ENCODE measurements at places on chromosomes 16 and 17. TPM values are rescaled to one million over a fixed set of nuclear protein-coding genes. Genes with fewer than 3 reads are reported as not detected.
A peak's percentile ranks its signal among the peaks of the same experiment; 100 is the strongest.

DNA sequence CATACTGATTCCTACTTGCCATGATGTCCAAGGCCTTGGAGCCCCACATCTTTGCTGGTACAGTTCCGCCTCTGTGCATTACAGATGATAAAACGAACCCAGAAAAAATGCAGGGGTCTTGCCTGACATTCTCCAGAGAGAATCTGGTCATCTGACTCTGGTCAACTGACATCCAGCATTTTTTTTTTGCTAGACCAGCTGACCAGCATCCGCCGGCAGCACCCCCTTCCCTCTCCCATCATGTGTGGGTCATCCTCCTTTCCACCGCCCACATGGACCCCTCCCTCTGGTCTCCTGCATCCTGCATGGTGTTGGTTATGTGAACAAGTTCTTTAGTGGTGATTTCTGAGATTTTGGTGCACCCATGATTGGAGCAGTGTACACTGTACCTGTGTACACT is 47.1 kb downstream of the CDH1 start:
- no peak for DNase-seq

DNA sequence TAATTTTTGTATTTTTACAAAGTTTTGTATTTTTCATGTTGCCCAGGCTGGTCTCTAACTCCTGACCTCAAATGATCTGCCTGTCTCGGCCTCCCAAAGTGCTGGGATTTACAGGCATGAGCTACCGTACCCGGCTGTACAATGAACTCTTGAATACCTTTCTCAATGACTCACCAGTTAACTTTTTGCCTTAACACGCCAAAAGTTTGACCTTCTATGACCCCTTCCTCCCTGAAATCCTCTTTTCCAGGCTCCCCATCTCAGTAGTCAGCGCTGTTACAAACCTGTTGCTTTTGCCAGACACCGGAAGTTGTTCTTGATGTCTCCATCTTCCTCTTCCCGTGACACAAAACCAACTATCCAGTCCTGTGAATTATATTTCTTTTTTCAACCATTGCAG is 158.1 kb upstream of the ASIC2 start:
- no peak for DNase-seq

- DNase-seq = no peak
Observed at GRCh38 chr17:60094754-60095153, 16.0 kb upstream of the HEATR6 start.

DNA sequence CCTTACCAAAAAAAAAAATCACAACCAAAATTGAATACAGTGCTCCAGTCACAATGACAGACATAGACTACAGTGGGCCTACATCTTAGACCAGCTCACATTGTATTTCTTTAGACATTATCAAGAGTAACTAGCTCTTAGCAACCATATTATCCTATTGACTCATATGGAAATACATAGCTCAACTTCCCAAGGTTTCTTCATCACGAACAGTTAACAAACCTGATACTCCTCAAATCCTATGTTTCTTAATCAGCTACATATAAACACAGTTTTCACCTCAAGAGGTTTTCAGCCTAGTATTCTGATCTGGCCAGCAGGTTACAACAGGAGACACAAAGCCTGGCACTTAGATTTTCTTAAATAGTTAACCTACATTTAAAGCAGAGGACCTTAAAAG is 29.7 kb downstream of the CMC2 start:
- DNase-seq = no peak

- DNase-seq = no peak
Observed at GRCh38 chr16:2443555-2443954, 14.3 kb downstream of the CCNF start.

DNA sequence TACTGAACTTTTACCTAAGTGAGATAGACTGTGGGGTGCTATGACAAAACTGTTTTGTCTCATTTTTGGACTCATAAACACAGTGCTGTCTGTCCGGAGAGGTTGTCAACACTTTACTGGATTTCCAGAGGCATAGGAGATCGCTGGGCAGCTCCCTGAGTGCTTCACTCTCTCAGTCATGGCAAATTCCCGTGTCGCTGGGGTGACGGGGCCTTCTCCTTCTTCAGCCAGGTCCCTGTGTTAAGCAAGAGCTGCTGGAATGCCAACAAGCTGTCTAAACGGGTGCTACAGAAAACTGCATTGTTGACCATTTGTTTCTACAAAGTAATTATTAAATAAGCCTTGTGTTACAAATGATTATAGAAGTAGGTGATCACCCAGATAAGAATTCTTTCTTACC is 141.6 kb downstream of the DNAH9 start:
- no peak for DNase-seq

DNA sequence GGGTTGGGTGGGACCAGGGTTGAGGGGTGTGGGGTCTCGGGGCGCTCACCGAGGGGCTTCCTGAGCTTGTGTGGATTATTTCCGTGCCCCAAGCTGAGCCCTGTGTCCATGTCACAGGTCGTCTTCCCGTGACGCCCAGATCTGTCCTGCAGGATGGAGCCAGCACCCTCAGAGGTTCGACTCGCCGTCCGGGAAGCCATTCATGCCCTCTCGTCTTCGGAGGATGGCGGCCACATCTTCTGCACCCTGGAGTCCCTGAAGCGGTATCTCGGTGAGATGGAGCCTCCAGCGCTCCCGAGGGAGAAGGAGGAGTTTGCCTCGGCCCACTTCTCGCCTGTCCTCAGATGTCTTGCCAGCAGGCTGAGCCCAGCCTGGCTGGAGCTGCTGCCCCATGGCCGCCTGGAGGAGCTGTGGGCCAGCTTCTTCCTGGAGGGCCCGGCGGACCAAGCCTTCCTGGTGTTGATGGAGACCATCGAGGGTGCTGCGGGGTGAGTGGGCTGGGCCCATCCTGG is 1.0 kb downstream of the TELO2 start:
- DNase-seq = peak; percentile 80

GRCh38 chr16:74575807-74576643 is 30.9 kb downstream of the GLG1 start:
- no peak for DNase-seq

DNA sequence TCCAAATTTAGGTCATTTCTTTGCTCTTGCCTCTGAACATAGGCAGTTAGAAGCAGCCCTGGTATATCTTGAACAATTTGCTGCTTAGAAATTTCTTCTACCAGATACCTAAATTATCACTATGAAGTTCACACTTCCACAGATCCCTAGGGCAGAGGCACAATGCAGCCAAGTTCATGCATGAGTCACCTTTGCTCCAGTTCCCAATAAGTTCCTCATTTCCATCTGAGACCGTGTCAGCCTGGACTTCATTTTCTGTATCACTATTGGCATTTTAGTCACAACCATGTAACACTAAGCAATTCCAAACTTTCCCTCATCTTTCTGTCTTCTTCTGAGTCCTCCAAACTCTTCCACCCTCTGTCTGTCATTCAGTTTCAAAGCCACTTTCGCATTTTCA is 45.0 kb downstream of the KCNJ16 start:
- DNase-seq = no peak

DNA sequence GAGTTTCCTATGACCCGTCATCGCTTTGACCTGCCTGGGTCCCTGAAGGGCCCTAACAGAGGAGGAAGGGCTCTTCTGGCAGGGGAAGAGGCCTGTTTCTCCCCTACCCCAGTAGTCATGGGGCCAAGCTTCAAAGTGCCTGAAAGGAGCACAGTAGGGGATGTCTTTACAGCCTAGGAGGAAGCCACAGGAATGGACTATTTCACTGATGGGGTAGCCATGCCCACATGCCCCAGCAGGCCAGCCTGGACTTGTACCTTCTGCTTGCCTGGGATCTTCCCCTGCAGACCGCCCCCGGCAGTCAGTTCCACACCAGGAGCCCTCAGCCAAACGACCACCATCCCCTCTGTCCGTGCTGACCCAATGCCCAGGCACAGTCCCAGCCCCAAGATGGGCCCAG is 41.8 kb upstream of the PEMT start:
- no peak for DNase-seq

- DNase-seq = no peak
Observed at GRCh38 chr16:60302261-60302660, 1568.1 kb upstream of the GOT2 start.

GRCh38 chr16:17529982-17530760 is 59.4 kb upstream of the XYLT1 start:
- DNase-seq = no peak

GRCh38 chr16:12744860-12745259 is 58.8 kb downstream of the CPPED1 start:
- no peak for DNase-seq

DNA sequence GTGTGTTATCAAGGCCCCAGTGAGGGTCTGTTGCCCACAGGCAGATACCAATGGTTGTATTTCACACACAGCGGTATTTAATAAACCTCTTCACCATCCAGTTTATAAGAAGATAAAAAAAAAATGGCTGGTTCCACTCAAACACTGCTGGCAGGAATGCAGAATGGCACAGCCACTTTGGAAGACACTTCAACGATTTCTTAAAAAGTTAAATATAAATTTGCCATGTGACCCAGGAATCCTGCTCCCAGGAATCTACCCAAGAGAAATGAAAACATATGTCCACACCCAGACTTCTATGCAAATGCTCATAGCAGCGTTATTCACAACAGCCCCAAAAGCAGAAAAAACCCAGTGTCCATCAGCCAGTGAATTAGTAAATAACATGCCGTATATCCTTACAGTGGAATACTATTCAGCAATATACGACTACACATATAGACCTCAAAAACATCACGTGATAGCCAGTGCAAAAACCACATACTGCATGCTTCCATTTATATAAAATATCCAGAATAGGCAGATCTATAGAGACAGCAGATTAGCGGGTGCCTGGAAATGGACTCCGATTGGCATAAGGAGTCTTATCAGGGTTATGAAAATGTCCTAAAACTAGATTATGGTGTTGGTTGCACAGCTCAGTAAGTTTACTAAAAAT is 38.7 kb downstream of the XYLT1 start:
- no peak for DNase-seq

DNA sequence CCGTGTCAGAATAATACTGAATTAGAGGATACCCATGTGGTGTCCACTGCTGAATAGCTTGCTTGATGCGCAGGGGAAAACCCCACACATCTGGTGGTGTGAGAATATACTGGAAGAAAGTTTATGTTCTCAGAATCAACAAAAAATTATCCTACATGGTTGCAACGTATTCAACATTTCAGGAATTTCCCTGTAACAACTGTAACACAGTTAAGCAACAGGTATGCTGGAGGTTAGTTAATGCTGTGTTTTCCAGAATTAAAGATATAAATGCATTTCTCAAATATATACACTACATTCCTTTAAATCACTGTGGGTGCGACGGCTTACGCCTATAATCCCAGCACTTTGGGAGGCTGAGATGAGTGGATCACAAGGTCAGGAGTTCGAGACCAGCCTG is 5.4 kb downstream of the CNOT1 start:
- no peak for DNase-seq

The ATP1B2 gene
- 3.1 TPM for total RNA-seq

The SRCIN1 gene
- 2.3 TPM for total RNA-seq

The KRT33B gene
- not detected for total RNA-seq

The FOXN1 gene
- total RNA-seq = not detected

The PAQR4 gene
- total RNA-seq = 7.7 TPM
